ENCODE measurements at places on chromosomes 2 and 18.

DNA sequence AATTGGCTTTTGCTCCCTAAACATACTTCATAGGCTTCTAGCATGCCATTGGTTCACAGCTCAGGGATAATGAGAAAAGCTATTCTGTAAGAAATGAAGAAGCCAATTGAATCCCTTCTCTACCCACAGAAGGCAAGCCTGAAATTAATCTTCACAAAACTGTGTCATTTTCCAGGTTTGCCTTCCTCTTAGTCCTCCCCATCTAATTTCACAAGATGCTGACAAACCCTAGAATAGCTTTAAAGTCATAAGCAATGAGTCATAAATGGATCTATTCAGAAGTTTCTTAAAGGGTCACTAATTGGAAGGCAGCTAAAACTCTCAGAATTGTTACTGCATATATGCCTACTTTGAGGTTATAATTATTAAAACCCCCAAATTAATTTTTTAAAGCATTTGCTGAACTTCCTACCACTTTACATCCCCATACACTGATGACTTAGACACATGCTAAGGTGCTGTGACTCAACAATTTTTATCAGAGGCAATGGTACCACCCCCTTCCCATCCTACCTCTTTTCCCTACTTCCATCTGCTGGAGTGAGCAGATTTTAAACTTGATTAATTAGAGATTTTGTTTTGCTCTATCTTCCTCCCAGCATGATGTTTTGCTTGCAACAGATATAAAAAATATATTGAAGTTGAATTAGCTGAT, 51.3 kb upstream of the NABP1 start:
- DNase-seq, result no peak

- no peak for DNase-seq
Observed at GRCh38 chr2:172540421-172540820, 15.5 kb upstream of the PDK1 start.

- no peak for DNase-seq
Observed at GRCh38 chr18:9708434-9709303, 568 bp downstream of the RAB31 start.

GRCh38 chr2:218733171-218734021, 22.8 kb downstream of the TTLL4 start:
- DNase-seq, result peak; percentile 22

DNA sequence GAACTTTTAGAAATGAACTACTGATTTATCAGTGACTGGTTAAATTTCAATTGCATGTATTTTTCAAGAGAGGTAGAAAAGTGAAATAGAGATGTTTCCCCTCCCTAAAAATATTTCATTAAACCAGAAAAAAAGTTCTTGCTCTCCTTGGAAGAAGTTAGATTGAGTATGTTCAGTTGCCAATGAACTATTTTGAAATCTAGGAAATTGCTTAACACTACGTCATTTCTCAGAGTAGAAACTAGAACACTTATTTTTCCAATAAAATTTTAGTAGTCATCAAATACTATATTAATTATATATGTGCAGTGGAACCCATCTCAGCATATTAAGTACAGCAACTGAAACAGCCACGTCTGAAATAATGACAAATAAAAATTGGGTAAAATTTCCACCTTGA, 51.8 kb upstream of the STAT1 start:
- DNase-seq, result no peak

DNA sequence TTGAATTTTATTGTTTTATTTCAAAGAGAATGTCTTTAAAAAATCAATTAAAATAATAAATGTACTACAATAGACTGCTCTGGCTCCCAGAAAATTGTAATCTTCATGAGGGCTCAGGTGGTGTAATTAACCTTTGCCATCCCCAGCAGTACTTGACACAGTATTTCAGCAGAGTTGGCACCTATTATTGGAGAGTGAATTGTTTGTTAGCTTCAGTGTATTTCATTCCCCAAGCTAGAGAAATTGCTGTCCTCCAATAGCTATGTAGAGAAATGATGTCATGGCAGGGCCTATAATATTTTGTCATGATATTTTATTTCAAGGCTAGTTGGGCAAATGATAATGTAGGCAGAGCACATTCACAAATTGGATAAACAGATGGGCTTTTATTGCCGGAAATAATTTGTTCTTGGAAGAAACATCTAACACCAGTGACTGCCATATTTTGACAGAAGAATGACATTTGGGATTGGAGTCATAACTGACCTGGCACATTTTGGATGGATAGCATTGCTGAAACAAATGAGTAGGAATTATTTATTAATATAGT, 712.0 kb upstream of the NXPH2 start:
- DNase-seq, result no peak

GRCh38 chr2:51247252-51247805, 215.4 kb upstream of the NRXN1 start:
- DNase-seq, result no peak

DNA sequence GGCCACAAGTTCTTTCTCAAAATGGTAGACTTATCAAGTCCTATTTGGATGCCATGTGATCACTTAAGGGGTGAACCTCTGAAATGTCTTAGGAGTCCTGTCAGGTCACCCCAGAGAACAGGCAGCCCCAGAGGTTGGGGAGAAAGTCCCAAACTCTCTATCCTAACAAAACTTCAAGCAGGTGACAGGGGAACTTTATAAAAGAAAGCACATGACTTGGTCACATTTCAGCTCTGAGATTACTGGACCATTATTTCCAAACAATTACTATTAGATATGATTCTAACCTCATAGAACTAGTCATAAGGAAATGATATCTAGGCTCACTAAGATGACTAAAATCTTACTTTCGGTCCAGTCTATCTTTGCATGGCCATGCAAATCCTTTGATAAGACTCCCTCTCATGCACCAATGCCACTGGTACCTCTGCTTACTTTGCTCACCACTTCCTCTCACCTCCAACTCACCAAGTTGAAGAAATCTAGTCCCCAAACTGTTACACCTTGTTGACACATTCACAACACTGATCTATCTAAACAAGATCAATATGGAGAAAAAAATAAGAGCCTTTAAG, 107.0 kb downstream of the GALNT14 start:
- DNase-seq, result no peak

DNA sequence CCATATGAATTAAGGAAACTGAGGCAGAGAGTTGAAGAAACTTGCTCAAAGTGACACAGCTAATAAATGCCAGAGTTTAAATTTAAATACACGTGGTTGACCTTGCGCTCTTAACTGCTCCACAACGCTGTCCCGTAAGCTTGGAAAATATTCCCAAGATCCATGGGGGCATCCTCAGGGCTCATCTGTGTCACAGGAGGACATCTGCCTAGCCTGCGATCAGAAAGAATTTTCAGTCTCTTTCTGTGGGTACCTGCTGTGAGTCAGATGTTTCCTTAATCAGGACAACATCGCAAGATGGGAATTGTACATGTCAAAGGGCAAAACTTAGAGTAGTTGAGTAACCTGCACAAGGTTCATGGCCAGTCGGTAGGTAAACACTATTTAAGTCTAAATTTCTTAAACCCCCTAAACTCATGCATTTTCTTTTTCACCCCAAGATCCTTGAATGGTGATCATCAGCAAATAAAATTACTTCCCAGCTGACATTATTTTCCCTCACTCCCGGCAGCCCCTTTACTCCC, 1.4 kb downstream of the CMPK2 start:
- no peak for DNase-seq

Data from stimulated activated CD4-positive, alpha-beta T cell treated with anti-CD3 and anti-CD28 coated beads, Interleukin-4, amount 100 ng/mL, for 24 hours (primary cell).